NCI-H1694 (cell line): ENCODE measurements at places on chromosomes 7 and 10.

- no peak for DNase-seq
These were observed 83.0 kb upstream of the PHYHIPL start for GRCh38 chr10:59093461-59093860.

- DNase-seq = no peak
These were observed 107.0 kb downstream of the ADARB2 start for GRCh38 chr10:1630304-1630703.

DNA sequence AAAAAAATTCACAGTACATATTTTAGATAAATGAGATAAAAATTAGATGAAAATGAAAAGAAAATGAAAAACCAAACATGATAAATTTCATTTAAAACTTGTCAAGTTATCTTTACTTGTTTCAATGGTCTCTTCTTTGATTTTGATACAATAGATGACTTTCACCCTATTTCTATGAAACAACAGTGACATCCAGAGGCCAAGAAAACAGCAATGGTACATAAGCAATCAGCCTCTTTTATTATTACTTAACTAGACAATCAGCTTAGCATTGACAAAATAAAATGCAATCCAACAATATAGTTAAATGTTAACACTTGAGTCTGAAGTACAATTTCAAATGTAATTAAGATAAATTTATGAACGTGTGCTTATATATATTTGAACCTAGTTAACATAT lies 74.8 kb upstream of the GPR37 start:
- peak; percentile 30 for DNase-seq

DNA sequence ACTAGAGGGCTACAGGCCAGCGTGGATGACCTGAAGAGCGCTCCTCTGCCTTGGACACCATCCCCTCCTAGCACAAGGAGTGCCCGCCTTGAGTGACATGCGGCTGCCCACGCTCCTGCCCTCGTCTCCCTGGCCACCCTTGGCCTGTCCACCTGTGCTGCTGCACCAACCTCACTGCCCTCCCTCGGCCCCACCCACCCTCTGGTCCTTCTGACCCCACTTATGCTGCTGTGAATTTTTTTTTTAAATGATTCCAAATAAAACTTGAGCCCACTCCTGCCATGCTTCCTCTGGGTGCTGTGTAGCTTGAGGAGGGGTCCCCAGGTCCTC lies 4.5 kb downstream of the SNCG start:
- no peak for DNase-seq

GRCh38 chr7:77862691-77863090 lies 64.1 kb downstream of the PHTF2 start:
- no peak for DNase-seq
